Nucleus accumbens (tissue), 56 donors: ENCODE measurements at places on chromosomes 3 and 15.

DNA sequence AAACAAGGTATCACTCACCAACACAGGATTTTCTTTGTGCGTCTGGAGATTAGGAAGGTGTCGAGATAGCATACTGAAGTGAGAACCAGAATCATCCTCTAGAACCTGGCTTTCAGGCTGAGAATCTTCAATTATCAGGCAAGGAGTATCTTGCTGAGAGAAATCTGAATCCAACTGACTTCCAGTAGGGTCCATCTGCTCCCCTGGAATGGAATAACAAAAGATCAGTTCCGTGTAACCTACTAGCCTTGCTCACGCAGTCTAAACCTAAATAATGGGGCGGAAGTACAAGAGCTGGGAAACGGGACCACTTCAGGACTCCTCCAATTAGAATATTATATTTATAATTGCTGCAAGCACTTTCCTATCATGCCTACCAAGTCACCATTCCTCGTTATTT, 690 bp downstream of the TP53BP1 start:
- DNase-seq, result no peak

GRCh38 chr15:22839046-22839695, 705 bp downstream of the NIPA2 start:
- DNase-seq, result no peak

DNA sequence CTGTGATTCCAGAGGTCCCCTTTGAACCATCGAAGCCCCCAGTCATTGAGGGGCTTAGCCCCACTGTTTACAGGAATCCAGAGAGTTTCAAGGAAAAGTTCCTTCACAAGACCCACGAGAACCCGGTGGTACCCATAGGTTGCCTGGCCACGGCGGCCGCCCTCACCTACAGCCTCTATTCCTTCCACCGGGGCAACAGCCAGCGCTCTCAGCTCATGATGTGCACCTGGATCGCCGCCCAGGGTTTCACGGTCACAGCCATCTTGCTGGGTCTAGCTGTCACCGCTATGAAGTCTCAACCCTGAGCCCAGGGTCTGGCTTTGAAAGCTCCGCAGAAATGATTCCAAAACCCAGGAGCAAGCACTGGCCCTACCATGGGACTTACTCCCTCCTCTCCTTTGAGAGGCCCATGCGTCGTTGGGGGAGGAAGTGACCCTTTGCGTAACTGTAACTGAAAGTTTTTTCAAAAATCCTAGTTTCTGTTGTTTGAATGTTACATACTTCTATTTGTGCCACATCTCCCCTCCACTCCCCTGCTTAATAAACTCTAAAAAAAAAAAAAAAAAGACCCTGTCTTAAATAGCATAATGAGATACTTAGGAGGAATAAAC, 85.1 kb upstream of the CSPG5 start:
- DNase-seq, result no peak

DNA sequence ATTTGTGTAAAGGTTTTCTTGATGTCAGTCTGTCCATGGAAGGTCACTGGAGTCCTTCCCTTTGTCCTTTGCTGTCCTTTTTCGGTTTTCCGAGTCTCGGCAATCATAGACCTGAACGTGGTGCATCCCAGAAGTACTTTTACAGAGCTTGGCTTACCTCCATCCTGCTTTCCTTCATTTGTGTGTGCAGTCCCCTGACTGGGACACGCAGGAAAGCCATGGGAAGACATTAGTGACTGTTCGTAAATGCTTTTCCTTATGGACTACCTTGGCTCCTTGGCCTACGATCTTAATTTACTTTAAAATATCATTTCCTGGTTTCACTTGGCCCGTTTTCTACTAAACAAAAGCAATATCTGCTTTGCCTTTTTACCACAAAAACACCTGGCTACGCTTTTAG, 328.4 kb upstream of the RARB start:
- no peak for DNase-seq

DNA sequence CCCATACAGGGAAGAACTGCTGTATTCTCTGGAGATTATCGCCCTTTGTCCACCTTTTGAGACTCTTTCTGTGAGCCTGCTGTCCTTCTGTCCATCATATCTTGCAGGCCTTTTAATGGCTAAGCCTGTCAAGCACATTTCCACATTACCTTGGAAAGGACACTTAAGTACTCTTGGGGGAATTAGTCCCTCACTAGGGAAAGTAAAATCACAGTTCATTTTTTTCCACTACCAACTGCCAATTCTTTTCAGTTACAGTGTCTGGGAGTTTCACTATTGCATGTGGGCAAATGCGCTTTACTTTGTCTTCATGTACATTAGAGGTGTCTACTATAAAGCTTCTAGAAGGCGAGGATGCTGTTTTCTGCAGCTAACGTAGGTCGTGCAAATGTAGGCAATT, 242.1 kb downstream of the NSUN3 start:
- DNase-seq, result no peak

- no peak for DNase-seq
These were observed 198.4 kb upstream of the ZNF717 start for GRCh38 chr3:75983609-75984290.

DNA sequence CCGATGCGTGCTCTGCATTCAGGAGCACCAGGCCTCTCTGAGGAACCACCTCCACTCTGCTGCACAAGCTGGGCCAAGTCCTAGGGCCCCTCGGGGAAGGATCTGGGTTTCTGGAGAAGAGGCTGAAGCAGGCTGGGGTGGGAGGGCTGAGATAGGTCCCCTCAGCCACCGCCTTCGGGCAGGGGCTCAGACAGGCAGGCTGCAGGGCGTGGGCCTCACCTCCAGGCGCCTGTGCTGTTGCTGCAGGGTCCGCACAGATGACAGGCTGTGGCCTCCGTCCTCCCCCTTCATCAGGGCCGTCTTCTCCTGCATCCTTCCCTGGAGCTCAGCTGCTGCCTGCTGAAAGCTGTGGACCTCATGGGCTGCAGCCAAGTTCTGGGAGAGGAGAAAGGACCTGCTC, 15.2 kb downstream of the PLA2G4B start:
- DNase-seq, result no peak

GRCh38 chr3:166223120-166223519, 385.9 kb upstream of the BCHE start:
- DNase-seq, result no peak

GRCh38 chr3:191762323-191762960, 301.5 kb downstream of the PYDC2 start:
- DNase-seq, result no peak

DNA sequence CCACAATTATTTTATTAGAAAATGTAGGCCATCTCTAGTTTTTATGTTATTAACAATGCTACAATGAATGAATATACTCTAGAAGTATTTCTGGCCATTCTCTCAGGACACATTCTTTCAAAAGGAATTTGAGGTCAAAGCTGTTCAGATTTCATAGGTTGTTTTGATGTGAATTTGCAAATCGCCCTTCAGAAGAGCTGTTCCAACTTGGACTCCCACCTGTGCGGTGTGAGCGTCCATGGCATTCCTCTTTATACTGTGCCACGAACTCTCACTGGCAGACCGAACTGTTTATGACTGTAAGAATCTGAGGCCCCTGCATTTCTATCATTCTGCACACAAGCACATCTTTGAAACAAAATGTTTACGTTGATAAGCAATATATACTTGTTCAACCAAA, 18.6 kb upstream of the SLC24A5 start:
- DNase-seq, result no peak

DNA sequence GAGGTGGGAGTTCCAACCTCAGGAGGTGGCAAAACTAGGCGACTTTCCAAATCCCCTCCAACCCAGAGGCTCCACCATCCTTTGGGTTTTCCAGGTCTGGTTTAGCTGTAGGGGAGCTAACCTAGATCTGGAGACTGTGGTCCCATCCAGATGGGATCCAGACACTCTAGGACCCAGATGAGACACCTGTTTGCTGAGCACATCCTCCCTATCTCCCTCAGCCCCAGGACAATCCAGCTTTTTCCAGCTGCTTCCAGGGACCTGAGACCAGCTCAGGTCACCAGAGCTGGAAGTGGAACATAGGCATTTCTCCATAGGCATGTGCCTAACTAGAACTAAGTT, 18.2 kb downstream of the CRTAP start:
- no peak for DNase-seq

DNA sequence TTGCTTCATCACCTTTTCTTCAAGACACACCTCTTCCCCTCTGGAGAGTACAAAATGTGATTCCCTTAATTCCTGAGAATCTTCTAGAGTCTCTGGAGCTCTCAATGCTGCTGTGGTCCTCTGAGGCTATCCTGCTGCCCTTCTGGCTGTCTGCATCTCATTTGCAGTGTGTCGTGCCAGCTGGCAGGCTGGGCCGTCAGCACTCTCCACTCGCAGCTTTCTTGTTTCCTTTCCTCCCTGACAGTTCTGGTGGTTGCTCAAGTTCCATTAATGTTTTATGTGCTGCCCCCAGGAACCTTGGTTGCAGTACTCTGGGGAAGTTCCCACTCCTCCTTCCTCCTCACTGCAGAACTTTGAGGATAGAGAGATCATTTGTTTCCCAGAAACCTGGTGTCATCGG, 210.8 kb upstream of the ROPN1 start:
- peak; percentile 10 for DNase-seq

DNA sequence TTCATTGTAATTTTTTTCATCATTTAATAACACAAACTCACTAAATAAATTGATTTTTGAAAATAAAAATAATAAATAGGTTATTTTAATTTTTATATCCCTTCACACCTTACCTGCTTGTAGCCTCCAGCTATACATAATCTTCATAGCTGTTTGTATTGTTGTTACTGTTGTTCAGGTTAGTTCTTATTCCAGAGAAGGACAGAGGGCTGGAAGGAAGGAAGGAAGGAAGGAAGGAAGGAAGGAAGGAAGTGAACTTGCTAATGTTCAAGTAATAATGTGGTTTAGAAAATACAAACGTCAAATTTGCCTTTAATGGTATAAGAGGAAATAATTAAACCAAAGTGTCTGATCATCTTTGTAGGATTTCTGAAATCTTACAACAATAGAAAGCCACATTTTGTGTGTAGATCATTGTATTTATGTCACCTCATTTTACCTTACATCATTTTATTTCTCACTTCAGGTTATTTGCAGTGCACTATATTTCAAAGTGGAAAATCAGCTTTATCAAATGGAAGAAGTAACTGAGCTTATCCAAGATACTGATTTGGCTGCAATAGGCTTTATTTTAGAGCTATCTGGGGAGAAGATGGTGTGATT, 660.0 kb upstream of the CCDC54 start:
- no peak for DNase-seq

DNA sequence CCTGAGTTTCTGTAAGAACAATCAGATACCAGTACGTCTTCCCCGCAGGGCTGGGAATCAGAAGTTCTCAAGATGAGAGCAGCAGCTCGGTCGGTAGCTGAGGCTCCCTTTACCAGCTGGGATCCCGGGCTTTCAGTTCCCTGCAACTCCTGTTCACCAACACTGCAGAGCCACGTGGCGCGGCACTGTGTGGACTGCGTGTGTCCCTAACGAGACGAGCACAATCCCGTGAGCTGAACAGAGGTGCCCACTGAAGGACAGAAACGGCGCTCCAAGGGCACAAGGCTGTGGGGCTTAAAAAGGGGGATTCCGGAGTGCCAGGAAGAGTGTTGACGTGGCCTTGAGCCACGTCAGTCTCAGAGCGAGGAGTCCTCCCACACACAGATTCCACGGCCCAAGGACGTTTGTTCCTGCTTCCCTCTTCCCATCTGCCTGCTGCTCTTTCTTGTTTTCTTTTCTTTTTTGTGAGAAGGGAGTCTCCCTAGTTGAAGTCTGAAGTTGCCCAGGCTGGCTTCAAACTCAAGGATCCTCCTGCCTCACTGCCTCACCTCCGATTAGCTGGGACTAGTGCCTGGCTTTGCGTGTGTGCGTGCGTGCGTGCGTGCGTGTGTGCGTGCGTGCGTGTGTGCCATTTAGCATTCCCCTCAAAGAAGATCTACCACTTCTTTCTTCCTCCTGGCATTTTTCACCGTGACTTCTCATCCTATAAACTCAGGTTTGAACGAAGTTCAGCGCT, 37.1 kb upstream of the RPL35A start:
- no peak for DNase-seq

DNA sequence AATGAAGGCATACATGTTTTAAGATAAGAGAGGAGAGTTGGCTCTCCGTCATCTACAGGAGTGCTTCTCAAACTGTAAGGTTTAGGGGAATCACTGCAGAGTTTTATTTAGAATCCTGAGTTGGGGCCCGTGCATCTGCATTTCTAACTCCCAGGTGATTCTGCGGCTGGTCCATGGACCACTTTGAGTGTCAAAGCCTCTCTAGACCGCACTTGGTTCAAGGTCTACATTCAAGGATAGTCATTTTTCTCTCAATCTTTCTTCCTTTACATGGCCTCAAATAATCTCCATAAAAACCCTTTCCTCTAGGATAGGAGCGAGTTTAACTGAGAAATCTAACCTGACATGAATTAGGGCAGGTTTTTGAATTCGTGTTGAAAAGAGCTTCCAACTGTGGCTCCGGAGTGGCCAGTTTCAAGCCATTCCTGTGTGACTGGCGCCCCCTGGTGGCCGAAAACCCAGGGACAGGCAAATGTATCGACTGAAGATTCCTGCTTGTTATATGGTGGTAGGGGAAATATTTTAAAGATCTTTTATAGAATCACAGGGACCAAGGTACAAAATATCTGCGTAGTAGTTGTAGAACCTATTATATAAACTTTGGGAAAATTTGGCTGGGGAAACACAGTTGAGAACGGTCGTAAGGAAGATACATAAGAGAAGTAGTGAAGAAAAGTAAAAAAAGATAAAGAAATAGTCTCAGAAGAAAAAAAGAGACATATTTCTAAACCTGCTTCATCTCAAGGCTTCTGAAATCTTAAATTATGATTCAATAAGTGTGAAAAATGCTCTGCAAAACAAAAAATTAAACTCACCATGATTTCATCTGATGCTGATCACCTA, 11.9 kb downstream of the GABRR3 start:
- no peak for DNase-seq

- DNase-seq, result no peak
These were observed 11.7 kb downstream of the LRRFIP2 start for GRCh38 chr3:37162501-37163245.
